Muscle of leg (tissue), 16 donors: ENCODE measurements at places on chromosomes 6 and 20. TPM values are rescaled to one million over a fixed set of nuclear protein-coding genes. Genes with fewer than 3 reads are reported as not detected.

DNA sequence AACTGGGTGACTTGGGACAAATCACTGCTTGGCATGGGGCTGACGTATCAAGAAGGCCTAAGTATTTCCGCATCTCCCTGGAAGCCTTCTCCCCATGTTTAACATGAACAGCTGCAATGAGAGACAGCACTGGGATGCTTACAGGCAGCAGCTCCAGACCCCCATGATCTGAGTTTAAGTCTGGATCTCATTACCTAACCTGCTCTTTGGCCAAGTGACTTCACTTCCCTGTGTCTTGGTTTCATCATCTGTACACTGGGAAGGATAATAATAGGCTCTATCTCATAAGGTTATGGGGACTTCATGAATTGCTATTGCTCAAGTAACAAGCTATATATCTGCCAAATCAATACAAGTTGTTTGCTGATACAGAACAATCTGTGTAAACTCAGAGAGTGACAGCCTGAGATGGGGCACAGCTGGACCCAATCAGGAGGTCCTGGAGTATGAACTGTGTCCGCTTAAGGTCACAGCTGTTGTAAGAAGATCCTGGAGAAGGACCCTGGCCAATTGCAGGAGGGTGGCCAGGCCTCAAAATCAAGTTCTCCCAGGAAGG is 56.0 kb downstream of the TGM2 start:
- H3K27me3 ChIP-seq, result no peaks in the 10 kb centered on the region
- peak; percentile 98 for DNase-seq
- no peak overlapping the region for H3K4me3 ChIP-seq
- H3K4me1 ChIP-seq, result peaks cover 62% of the 10 kb centered on the region
- H3K36me3 ChIP-seq, result no peaks in the 10 kb centered on the region
- peak overlapping the region; percentile 85 for H3K27ac ChIP-seq

Gene TFAP2A
- total RNA-seq, result 0.13 TPM

DNA sequence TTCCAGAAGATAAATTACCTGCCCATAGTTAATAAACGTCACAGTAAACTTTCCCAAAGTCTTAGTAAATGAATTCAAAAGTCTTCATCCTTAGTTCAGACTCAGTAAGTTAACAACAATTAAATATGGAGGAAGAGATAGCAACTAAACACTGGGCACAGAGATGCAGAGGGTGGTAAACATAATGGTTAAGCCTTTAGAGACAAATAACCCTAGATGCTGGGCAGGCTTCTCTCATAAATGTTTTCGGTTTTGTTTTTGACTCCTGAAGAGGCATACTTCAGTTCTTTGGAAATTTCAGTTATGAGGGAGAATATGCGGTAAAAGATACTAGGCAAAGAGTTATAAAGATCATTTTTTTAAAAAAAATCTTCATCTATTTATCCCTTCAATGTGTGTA is 369.8 kb downstream of the FRK start:
- H3K27ac ChIP-seq, result no peak overlapping the region
- DNase-seq, result no peak
- no peaks in the 10 kb centered on the region for H3K4me1 ChIP-seq

GRCh38 chr6:90183587-90184333 is 112.9 kb downstream of the BACH2 start:
- H3K4me1 ChIP-seq, result peaks cover 3% of the 10 kb centered on the region
- DNase-seq, result no peak
- H3K27me3 ChIP-seq, result no peaks in the 10 kb centered on the region
- no peak overlapping the region for H3K4me3 ChIP-seq
- no peak overlapping the region for H3K27ac ChIP-seq

DNA sequence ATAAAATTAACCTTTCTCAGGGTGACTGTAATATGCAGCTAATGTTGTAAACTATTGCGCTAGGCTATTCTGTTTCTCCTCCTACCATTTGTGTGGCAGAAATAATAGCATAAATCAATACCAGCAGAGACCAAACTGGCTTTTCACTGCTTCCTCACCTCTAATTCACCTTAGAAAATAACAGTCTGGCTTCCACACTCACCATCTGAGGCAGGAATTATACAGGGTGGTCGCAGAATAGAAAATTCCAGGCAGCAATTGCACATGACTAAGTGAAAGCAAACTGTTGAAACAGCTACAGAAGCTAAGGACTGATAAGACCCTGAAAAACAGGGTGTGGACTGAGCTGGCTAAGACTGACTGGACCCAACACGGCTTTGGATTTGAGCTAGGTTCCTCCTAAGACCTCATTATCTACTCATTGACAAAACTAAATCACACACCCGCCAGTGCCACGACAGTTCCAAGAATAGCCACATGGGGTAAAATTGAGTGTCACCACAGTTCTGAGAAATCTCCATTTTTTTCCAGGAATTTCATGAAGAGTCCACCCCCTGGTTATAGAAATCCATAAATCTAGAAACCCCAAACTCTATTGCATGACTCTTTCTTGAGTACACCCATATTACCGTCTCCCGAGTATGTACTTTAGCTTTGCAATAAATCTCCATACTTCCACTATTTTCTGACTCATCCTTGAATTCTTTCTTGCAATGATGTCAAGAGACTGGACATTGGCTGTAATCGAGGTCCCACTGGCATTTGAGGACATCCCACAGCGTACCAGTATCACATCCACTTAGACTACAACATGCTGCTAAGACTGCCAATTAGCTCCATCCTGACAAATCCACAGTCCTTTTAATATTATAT is 60.9 kb upstream of the KCNQ5 start:
- no peaks in the 10 kb centered on the region for H3K36me3 ChIP-seq
- H3K4me3 ChIP-seq, result no peak overlapping the region
- H3K27me3 ChIP-seq, result no peaks in the 10 kb centered on the region
- no peak for DNase-seq
- H3K4me1 ChIP-seq, result no peaks in the 10 kb centered on the region
- no peak overlapping the region for H3K27ac ChIP-seq

GRCh38 chr20:44532259-44532980 is 10.6 kb upstream of the SERINC3 start:
- no peaks in the 10 kb centered on the region for H3K36me3 ChIP-seq
- peak; percentile 59 for DNase-seq
- peak overlapping the region; percentile 44 for H3K27ac ChIP-seq
- peaks cover 10% of the 10 kb centered on the region for H3K4me1 ChIP-seq
- peak overlapping the region; percentile 66 for H3K4me3 ChIP-seq
- no peaks in the 10 kb centered on the region for H3K27me3 ChIP-seq

- no peak overlapping the region for H3K4me3 ChIP-seq
- DNase-seq, result peak; percentile 42
- no peaks in the 10 kb centered on the region for H3K36me3 ChIP-seq
- H3K4me1 ChIP-seq, result no peaks in the 10 kb centered on the region
- H3K27ac ChIP-seq, result no peak overlapping the region
Observed at GRCh38 chr6:85429346-85429745, 20.5 kb upstream of the NT5E start.

Gene DEFB115
- not detected for total RNA-seq

Gene SOBP
- total RNA-seq, result 13.6 TPM

Gene CST5
- total RNA-seq, result not detected

Gene TAAR5
- total RNA-seq, result not detected

DNA sequence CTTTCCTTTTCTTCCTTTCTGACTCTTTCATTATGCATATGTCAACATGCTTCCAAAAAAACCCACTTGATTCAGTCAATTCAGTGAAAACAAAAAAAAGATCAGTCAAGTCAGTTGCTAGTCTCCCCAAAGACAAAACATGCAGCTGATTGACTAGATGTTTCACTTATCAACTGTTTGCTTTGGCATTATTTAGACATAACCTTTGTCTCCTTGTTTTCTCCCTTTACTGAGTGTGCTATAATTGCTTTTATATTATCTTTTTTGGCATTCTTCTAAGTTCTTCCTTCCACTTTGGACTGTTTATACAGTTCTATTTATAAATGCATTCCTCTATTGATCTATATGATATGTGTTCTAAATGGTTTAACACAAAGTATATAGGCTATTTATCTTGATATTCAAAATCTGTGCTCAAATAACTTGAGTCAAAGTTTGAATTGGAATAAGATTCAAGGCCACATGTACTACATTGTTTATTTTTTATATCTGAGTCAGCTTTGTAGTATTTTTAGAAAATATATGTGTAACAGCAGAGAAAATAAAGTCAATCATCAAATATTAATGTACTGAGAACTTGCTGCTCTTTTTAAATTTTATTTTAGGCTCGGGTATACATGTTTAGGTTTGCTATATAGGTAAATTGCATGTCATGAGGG is 260.5 kb downstream of the CENPW start:
- no peak overlapping the region for H3K27ac ChIP-seq
- no peak overlapping the region for H3K4me3 ChIP-seq
- H3K4me1 ChIP-seq, result no peaks in the 10 kb centered on the region
- DNase-seq, result peak; percentile 8
- no peaks in the 10 kb centered on the region for H3K36me3 ChIP-seq

DNA sequence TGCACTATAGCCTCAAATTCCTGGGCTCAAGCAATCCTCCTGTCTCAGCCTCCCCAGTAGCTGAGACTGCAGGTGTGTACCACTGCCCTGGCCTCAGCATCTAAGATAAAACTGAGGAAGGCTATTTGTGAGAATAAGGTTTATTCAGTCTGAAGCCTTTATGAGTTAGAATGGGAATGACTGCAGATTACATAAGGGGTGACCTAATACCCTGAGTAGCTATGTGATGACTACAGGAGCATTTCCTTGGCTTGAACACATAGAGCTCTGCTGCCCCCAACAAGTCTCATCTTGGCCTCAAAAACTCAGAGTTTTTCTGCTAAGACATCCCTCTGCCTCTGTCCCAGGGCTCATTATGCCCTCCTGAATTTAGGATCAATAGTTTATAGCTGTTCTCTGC is 7.6 kb downstream of the GSS start:
- no peak overlapping the region for H3K4me3 ChIP-seq
- DNase-seq, result no peak
- peaks cover 27% of the 10 kb centered on the region for H3K36me3 ChIP-seq
- H3K4me1 ChIP-seq, result no peaks in the 10 kb centered on the region

- H3K4me3 ChIP-seq, result no peak overlapping the region
- no peak for DNase-seq
- H3K27me3 ChIP-seq, result no peaks in the 10 kb centered on the region
- no peak overlapping the region for H3K27ac ChIP-seq
- no peaks in the 10 kb centered on the region for H3K36me3 ChIP-seq
Observed at GRCh38 chr6:137736048-137736818, 130.8 kb upstream of the TNFAIP3 start.

GRCh38 chr6:127514773-127515227 is 4.3 kb downstream of the MTCL3 start:
- no peaks in the 10 kb centered on the region for H3K36me3 ChIP-seq
- H3K4me1 ChIP-seq, result peaks cover 25% of the 10 kb centered on the region
- H3K27ac ChIP-seq, result no peak overlapping the region
- H3K4me3 ChIP-seq, result peak overlapping the region; percentile 67

Gene LINC00237
- total RNA-seq, result 0.18 TPM

Gene SLC22A2
- total RNA-seq, result 0.04 TPM

GRCh38 chr6:74420221-74420620 is 724.2 kb downstream of the CD109 start:
- no peaks in the 10 kb centered on the region for H3K27me3 ChIP-seq
- H3K27ac ChIP-seq, result no peak overlapping the region
- no peak for DNase-seq
- H3K4me3 ChIP-seq, result no peak overlapping the region

- H3K27ac ChIP-seq, result no peak overlapping the region
- no peak overlapping the region for H3K4me3 ChIP-seq
- no peak for DNase-seq
- no peaks in the 10 kb centered on the region for H3K27me3 ChIP-seq
- H3K36me3 ChIP-seq, result no peaks in the 10 kb centered on the region
Observed at GRCh38 chr6:135062735-135063134, 8.1 kb upstream of the HBS1L start.

Gene SLCO4A1
- total RNA-seq, result 0.53 TPM

GRCh38 chr20:48691523-48691922 is 136.3 kb downstream of the PREX1 start:
- no peaks in the 10 kb centered on the region for H3K27me3 ChIP-seq
- no peak overlapping the region for H3K27ac ChIP-seq
- peak; percentile 42 for DNase-seq
- no peak overlapping the region for H3K4me3 ChIP-seq

Gene SNTA1
- total RNA-seq, result 33.6 TPM

DNA sequence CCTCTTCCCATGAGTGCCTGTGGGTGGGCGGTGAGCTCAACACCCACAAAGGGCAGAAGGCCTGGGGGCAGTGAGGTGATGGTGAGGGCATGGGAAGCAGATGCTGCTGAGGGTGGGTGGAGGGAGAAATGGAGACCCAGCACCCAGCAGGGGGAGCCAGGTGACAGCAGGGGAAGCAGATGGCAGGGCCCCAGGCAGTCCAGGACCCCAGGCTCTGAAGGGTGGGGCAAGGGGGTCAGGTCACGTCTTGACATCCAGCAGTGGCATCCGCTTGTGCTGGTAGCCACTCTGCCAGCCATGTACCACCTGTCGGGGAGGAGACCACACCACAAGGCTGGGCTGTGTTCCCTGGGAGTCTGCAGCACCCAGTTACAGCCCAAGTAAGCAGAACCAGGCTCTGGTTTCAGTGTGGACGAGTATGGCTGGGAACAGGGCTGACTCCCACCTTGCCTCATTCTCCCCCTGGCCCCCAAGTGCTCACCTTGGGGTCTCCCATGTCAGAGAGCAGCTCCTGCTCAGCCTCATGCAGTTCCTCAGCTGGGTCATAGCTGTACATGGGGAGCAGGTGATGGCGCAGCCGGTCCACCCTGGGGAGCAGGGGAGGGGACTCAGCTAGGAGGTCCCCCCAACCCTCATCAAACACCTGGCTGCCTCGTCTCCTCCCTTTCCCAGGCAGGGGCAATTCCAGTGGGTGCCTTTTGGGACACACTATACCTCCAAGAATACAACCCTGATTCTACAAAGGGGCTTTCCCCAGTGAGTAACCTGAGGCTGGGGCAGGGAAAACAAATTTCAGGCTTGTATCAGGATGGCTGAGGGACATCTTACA is 2.0 kb downstream of the SMIM29 start:
- peak; percentile 29 for DNase-seq
- no peaks in the 10 kb centered on the region for H3K27me3 ChIP-seq
- H3K27ac ChIP-seq, result no peak overlapping the region
- no peaks in the 10 kb centered on the region for H3K36me3 ChIP-seq
- H3K4me3 ChIP-seq, result no peak overlapping the region

DNA sequence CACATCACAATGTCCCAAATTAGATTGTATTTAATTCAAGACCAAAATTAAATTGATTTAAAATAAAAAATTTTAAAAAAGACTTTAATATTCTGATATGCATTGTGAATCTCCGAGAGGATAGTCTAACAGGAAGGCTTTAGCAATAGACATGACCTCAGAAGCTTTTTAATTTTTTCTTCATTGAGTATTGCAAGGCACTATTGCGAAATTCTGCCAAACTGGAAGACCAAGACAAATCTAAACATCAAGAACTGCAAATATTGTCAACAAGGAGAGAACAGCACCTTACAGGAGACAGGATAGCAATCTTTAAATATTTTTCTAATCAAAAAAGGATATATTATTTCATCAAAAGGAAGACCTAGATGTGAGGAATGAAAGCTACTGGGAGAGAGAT is 56.9 kb downstream of the BMP5 start:
- H3K4me3 ChIP-seq, result no peak overlapping the region
- H3K36me3 ChIP-seq, result no peaks in the 10 kb centered on the region
- DNase-seq, result no peak

Gene CEP57L1
- 30.9 TPM for total RNA-seq
